ENCODE measurements at places on chromosomes 7 and 10. TPM values are rescaled to one million over a fixed set of nuclear protein-coding genes. Genes with fewer than 3 reads are reported as not detected.

GRCh38 chr7:142885311-142886230 lies at the start of gene TRPV6:
Gene TRPV6, minus strand, starts transcription at chr7:142885745.
- no peaks in the 10 kb centered on the region for H3K4me1 ChIP-seq
- no peak within 1 kb of the TSS for H3K27ac ChIP-seq
- peak; percentile 82 for DNase-seq
- peaks cover 4% of the 10 kb centered on the region for H3K27me3 ChIP-seq

The TSPAN33 gene
- 6.2 TPM for total RNA-seq

DNA sequence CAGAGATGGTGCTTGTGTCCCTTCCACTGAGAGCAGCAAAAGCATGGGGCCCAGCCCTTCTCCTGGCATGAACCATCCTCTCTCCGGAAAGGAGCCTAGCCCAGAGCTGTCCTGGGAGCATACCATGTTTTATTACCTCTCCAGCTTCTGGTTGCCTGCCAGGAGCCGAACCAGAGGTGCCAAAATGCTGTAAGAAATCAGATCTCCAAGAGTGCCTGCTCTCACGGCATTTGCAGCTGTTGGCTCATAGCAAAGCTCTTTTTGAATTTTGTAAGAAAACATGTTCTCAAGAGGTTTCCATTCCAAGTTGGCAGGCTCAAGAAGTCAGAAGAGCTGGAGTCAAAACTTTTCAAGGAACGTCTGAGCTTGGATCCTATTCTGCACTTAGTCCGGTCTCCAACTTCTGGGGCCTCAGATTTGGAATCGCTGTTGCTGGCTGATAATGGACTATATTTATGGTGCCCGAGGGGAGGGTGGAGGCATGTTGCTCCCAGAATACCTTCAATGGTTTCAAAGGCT lies 211.7 kb upstream of the MKI67 start:
- H3K27ac ChIP-seq, result no peak overlapping the region
- no peak overlapping the region for H3K4me3 ChIP-seq
- DNase-seq, result no peak
- no peaks in the 10 kb centered on the region for H3K4me1 ChIP-seq

DNA sequence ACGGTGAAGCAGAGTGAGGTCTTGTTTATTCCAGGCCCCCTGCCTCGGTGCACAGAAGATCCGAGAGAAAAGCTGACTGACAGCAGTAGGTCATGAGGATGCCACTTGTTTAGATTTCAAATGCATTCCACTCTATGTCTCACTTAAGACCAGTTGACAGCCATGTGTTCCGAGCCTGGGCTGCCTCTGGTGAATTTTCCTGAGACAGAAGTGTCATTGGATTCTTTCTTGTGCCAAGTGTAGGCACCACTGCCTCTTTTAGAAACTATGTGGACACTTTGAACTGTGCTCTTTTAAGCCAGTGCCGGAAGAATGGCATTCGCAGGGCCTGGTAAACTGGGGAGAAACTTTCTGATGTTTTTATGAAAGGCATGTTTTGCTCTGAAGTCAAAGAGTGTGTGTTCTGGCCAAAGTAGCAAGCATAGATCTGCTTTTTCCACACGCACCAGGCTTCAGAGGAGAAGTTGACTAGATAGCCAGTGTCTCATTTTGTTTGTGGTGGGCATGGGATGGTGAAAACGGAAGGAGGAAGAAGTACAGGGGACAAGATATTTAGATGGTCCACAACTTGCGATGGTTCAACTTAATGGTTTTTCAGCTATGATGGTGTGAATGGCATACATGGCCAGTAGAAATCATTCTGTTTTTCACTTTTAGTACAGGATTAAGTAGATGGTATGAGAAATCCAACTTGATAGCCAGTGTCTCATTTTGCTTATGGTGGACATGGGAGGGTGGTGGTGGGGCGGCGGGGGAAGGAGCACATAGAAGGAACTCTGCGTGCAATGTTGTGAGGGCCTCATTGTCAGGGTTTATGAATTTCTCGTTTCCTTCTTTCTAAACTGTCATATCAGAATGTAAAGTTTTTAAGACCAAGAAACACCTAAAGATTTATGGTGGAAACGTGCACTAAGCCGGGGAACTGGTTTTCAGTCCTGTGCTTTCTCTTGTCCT lies 41.5 kb downstream of the CYP17A1 start:
- peaks cover 27% of the 10 kb centered on the region for H3K36me3 ChIP-seq
- H3K27ac ChIP-seq, result peak overlapping the region; percentile 55
- DNase-seq, result no peak

The PDK4 gene
- 156 TPM for total RNA-seq

GRCh38 chr10:124663766-124664360 lies 80.3 kb downstream of the FAM53B start:
- H3K36me3 ChIP-seq, result peaks cover 10% of the 10 kb centered on the region
- H3K27me3 ChIP-seq, result no peaks in the 10 kb centered on the region
- DNase-seq, result no peak
- no peak overlapping the region for H3K27ac ChIP-seq
- H3K4me1 ChIP-seq, result peaks cover 38% of the 10 kb centered on the region

The MYOF gene
- total RNA-seq, result 132 TPM

DNA sequence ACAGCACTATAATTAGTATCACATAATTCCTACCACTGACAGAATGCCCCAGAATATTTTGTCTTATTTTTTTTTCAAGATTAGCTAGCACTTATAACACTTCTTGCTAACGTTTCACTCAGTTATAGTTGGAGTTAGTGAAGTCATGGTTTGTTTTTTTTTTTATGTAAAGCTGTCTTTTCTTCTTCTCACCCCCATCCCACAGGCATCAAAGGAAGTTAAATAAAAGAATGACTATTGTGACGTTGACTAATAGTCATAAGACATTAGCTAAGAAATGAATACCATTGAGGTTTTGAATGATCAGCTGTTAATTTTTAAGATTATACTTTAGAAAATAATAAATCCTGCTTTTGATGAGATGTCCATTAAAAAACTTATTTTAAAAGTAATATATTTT lies 498.3 kb downstream of the GFRA1 start:
- H3K4me1 ChIP-seq, result no peaks in the 10 kb centered on the region
- H3K27ac ChIP-seq, result no peak overlapping the region
- no peak for DNase-seq
- H3K27me3 ChIP-seq, result no peaks in the 10 kb centered on the region

The LRRN3 gene
- 8.9 TPM for total RNA-seq

DNA sequence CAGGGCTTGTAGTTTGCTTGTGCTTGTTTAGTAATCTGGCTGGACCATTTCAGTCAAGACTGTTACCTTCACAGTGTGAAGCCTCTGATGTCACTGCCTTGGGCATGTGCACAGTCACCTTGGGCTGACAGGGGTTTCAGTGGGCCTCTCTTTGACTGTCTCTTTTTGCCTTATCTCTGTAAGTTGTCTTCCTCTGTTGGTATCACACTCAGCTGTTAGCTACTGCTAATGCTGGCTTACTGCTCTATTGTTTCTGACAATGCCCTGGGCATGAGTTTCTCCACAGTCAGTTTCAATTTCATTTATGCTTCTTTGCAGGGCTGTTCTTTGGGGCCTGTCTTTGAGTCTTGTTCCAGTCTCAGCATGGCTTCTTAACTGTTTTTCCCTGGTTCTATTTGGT lies 201.9 kb upstream of the SHH start:
- no peak overlapping the region for H3K4me3 ChIP-seq
- H3K27me3 ChIP-seq, result no peaks in the 10 kb centered on the region
- H3K27ac ChIP-seq, result no peak overlapping the region
- no peaks in the 10 kb centered on the region for H3K4me1 ChIP-seq
- H3K36me3 ChIP-seq, result no peaks in the 10 kb centered on the region
- DNase-seq, result no peak

The MCM7 gene
- 48.7 TPM for total RNA-seq

- no peak overlapping the region for H3K4me3 ChIP-seq
- H3K27me3 ChIP-seq, result no peaks in the 10 kb centered on the region
- DNase-seq, result no peak
- no peaks in the 10 kb centered on the region for H3K4me1 ChIP-seq
- H3K36me3 ChIP-seq, result no peaks in the 10 kb centered on the region
Measured at GRCh38 chr7:93817004-93817403, 73.5 kb downstream of the TFPI2 start.

The ZNF518A gene
- 17.9 TPM for total RNA-seq

The TAC1 gene
- total RNA-seq, result not detected

- H3K4me3 ChIP-seq, result no peak overlapping the region
- no peak for DNase-seq
- no peaks in the 10 kb centered on the region for H3K36me3 ChIP-seq
- peaks cover 15% of the 10 kb centered on the region for H3K4me1 ChIP-seq
Measured at GRCh38 chr10:19876570-19876969, 60.3 kb downstream of the PLXDC2 start.

GRCh38 chr10:77332256-77332655 lies 305.4 kb downstream of the KCNMA1 start:
- no peaks in the 10 kb centered on the region for H3K36me3 ChIP-seq
- no peak overlapping the region for H3K4me3 ChIP-seq
- no peak overlapping the region for H3K27ac ChIP-seq
- no peaks in the 10 kb centered on the region for H3K4me1 ChIP-seq
